ENCODE measurements at places on chromosomes 12 and 14.

GRCh38 chr14:76720382-76720813 lies 40.9 kb upstream of the VASH1 start:
- peak; percentile 68 for DNase-seq

DNA sequence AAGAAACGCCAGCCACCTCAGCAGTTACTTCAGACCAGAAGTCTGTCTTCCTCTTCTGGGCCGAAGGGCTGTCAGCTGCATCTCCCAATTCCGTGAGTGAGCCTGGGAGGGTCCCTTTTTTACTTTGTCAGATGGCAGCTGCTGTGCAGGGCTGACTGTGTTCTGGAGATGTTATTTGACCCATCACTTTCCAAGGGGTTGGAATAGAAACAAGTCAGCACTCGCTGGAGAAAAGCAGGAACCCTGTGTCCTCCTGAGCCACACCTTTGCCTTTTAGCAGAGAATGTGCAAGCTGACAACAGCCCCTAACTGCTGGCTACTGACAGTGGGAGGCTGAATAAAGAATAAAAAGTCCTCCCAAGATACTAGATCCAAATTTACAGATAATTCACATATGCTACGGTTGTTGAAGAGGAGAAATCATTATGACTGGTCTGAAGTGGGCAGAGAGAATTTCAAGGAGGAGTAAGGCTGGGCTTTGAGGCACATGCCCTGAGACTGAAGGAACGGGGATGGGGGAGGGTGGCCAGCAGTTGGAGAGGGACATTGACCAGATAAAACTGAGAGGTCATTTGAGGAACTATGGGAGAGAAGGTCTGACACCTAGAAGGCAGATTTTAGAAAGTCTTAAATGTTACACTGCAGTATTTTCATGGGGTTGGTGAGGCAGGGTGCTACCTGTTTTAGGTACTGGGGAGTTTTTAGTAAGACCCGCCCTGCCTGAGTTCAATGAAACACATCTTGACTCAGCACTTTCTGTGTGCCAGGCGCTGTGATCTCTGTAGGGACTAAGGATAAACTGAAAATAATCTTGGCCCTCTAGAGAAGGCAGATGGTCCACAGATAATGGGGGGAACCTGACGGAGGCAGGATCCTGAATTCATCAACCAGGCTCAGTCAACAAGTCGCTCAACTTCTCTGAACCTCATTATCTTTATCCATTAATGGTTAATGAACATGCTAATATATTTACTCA lies 27.4 kb downstream of the FAM234B start:
- DNase-seq: no peak

GRCh38 chr14:61197416-61197815 lies 83.7 kb downstream of the TMEM30B start:
- DNase-seq: no peak

DNA sequence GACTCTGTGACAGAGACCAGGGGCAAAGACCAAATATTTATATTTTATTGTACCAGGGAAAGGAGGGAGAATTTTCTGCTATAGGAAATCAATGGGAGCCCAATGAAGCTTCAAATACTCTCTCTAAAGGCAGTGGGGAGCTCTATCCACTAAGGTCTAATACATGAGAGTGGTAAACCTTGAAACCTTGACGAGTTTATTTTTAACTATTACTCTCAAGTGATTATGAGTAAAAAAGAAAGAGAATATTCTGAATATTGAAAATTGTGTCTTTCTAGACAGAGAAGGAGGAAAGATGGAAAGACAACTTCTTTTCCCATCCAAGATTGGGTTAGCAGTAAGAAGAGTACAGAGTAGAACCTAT lies 1722.1 kb upstream of the SEL1L start:
- no peak for DNase-seq

DNA sequence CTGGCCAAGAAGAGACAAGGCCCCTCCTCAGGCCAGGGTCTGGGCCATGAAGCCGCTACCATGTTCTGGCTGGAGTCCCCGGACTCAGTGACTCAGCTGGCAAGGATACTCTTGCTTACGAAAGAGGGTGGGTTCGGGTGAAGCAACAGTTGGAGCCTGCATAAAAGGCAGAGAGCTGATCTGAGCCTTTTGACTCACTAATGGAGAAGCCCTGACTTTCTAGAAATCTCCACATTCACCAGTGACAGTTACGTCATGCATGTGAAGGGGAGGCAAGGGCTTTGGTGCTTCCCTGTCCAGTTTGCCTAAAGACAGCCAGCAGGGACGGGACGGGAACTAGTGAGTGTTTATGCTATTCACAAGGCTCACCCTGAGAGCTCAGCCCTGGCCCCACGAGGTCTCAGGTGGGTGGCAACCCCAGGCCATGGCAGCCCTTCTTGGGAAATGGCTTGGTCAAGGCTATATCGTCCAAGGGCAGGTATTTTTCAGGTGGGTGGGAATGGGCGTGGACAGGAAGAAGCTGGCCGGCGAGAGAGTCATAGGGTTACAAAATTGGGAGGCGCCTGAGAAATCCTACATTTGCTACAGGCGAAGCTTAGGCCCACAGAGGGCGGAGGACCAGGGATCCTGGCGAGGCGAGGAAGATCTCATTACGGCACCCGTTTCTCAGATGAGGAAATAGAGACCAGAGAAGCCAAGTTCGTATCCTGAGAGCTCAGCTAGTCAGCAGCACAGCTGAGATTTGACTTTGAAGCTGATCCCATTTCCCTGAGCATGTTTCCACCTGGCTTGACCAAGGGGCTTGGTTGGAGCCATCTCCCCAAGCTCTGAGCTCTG lies 314.6 kb downstream of the BCL11B start:
- peak; percentile 71 for DNase-seq

- peak; percentile 90 for DNase-seq
Observed at GRCh38 chr12:1013618-1014489, 22.8 kb downstream of the ERC1 start.

DNA sequence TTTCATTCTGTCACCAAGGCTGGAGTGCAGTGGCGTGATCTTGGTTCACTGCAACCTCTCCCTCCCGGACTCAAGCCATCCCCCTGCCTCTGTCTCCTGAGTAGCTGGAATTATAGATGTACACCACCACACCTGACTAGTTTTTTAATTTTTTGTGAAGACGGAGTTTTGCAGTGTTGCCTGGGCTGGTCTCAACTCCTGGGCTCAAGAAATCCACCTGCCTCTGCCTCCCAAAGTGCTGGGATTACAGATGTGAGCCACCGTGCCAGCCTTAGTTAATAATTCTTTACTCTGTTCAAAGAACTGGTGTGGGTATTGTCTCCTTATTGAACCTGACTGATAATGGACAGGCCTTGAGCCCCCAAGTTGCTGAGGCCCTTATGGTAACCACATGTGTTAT lies 10.4 kb upstream of the KRT7 start:
- DNase-seq: no peak

DNA sequence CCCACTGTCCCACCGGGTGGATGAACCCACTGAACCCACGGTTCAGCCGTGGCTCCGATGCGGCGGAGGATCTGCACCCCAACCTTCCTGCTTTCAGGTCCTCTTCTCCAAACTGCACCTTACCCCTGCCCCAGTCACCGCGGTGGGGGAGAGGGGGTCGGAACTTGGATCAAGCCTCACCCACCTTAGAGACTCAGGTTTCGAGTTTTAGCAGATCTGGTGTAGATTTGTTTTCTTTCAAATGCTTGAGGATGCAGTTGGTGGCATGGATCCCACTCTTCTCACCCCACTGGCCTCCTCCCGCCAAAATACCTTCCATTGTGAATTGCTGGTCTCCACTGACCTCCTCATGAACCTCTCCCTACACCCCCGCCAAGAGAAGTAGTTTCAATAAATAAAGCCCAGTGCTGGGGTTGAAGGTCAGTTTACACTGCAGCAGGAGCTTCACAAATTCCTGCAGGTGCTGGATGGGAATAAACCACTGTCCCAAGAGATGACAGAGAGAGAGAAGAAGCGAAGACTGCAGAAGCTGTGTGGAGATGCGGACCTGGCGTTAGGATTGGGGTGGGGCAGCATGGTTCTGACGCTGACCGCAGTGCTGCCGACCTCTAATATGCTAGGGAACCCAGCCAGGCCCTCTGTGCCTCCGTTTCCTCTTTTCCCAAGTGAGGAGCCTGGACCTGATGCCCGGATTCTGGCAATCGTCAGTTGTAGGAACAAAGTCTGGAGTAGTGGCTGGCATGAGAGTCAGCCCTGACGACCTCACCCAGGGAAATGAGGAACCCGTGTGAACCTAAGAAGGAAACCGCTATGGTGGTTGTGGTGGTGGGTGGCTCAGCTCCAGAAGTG lies 7.4 kb downstream of the TTC6 start:
- no peak for DNase-seq

- peak; percentile 62 for DNase-seq
Observed at GRCh38 chr12:18054925-18055619, 34.9 kb downstream of the RERGL start.

DNA sequence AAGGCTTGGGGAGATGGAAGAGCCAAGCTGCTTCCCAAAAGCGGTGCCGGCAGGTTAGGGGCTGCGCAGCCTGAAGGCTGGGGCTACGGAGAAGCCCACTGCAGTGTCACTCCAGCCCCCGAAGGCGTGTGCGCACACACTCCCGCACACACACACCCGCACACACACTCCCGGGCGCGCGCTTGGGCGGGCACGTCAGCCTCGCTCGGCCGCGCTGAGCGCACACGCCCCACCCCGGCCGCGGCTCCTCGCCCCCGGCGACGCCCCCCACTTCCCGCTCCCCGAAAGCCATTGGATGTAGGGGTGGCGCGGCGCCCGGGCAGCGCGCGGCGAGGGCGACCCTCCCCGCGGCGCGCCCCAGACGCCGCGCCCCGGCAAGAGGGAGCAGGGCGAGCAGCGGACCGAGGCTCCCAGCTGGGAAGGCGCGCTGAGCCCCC lies at the start of gene KCNK10:
Gene KCNK10, minus strand, starts transcription at position 184 of the 437 bp plus-strand sequence. CDS start 471 bp downstream, outside the sequence.
- DNase-seq: no peak

- no peak for DNase-seq
Observed at GRCh38 chr12:47747126-47747525, 11.6 kb downstream of the RAPGEF3 start.

DNA sequence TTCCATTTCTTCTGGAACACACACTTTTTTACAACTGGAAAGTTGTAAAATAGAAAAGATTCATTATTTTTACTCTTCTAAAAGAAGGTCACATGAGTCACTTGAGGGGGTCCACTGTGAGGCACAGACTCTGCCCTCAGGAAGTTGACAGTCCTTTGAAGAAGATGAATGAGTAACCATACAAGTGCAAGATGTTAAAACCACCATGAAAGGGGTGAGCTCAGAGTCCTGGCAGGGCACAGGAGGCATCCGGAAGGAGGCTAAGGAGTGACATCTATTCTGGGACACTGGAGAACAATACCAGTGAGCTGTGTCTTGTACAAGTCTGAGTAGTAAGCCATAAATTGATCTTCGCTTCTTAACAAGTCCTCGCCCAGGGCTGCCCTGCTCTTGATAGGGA lies 126.0 kb upstream of the FRMD6 start:
- DNase-seq: no peak

DNA sequence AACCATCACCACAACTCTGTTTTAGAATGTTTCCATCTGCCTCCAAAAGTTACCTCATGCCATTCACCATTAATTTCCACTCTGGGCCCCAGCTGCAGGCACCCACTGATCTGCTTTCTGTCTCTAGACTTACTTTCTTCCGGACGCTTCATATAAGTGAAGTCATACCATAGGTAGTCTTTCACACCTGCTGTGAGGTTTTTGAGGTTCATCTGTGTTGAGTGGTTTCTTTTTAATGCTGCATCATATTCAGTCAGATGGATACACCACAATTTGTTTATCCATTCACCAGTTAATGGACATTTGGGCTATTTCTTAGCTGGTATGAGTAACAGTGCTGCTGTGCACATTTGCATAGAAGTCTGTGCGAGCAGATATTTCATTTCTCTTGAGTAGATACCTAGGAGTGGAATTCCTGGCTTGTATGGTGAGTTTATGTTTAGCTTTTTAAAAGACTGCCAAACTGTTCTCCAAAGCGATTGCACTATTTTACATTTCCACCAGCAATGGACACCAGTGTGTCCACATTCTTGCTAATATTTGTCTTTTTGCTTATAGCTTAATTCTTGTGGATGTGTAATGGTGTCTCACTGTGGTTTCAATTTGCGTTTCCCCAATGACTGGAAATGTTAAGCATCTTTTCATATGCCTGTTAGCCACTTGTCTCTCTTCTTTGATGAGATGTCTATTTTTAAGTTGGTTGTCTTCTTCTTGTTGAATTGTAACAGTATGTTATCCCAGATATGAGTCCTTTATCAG lies 48.3 kb downstream of the ZFYVE21 start:
- DNase-seq: no peak

DNA sequence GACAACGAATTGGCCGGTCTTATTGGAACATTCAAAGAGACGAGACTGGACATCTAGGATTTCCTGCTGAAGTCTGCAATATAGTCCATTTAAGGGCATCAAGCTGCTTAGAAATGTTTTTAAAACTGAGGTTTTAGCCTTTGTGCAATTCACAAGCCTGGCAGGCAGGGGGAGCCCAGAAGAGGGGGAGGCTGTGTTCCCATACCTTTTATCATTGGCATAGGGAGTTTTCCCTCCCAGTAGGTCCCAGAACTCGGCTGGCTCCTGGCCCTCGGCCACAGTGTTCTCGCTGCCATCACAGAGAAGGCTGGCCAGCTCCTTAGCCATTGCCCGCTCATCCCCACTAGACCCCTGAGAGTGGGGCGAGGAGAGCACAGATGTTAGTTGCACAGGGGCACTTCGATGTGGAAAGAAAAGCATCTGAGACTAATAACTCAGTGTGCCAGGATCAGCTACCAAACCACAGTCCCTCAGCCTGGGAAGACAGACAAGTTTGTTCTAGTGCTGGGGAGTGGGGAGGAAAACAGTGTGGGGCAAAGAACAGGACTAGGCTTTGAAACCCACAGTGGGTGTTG lies 15.1 kb downstream of the AVIL start:
- peak; percentile 41 for DNase-seq

- DNase-seq: no peak
Observed at GRCh38 chr12:113297621-113298471, 37.1 kb downstream of the SLC8B1 start.

DNA sequence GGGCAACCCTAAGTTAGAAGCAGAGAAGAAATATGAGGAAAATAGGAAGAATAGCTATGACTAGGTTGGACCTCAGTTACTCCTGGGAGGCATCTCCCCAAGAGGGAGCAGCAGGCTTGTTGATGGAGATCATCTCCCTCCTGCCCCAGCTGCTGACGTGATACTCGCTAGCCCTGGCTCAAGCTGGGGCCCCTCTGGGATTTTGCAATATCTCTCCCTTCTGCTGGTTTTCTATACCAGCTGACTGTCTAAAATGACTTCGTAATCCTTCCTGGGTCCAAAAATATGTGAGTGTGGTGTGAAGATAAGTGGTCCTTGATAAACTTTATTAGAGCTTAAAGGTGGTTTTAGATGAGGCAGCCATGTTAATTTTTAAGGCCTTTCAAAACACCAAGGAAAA lies 4.5 kb upstream of the HECTD4 start:
- DNase-seq: peak; percentile 11

- no peak for DNase-seq
Observed at GRCh38 chr14:62776300-62776699, 269.0 kb downstream of the KCNH5 start.

DNA sequence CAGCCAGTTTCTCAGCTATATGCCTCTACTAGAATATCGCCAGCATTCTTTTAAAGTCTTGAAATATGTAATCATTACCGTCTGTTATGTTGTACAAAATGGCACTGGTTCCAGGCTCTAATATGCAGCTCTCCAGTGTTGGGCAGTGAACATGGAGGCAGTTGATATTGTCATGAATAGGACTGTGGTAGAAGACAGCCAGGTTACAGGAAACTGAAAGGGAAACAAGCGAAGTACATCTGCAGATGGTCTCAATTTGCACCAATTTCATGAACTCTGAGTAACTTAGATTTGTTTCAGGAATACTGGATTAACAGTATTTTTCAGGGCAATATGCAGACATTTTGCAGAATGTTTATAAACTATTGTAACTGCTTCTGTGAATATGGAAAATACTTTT lies 13.4 kb upstream of the KLHL42 start:
- no peak for DNase-seq

- no peak for DNase-seq
Observed at GRCh38 chr12:28129031-28129430, 61.2 kb upstream of the CCDC91 start.
